ENCODE measurements at places on chromosomes 1 and 21.
A peak's percentile ranks its signal among the peaks of the same experiment; 100 is the strongest.

- peaks cover 34% of the 10 kb centered on the region for H3K4me1 ChIP-seq
- H3K27me3 ChIP-seq: no peaks in the 10 kb centered on the region
- H3K36me3 ChIP-seq: no peaks in the 10 kb centered on the region
- H3K27ac ChIP-seq: no peak overlapping the region
Observed at GRCh38 chr1:69568421-69569174, 876 bp downstream of the LRRC7 start.

DNA sequence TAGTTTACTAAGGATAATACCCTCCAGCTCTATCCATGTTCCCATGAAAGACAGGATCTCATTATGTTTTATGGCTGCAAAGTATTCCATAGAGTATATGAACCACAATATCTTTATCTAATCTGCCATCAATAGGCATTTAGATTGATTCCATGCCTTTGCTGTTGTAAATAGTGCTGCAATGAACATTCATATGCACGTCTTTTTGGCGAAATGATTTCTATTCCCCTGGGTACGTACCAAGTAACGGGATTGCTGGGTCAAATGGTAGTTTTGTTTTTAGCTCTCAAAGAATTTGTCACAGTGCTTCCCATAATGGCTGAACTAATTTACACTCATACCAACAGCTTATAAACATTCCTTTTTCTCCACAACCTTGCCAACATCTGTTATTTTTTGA, 750.9 kb downstream of the BRINP3 start:
- DNase-seq: no peak
- no peak overlapping the region for H3K4me3 ChIP-seq
- no peaks in the 10 kb centered on the region for H3K4me1 ChIP-seq
- no peak overlapping the region for H3K27ac ChIP-seq

DNA sequence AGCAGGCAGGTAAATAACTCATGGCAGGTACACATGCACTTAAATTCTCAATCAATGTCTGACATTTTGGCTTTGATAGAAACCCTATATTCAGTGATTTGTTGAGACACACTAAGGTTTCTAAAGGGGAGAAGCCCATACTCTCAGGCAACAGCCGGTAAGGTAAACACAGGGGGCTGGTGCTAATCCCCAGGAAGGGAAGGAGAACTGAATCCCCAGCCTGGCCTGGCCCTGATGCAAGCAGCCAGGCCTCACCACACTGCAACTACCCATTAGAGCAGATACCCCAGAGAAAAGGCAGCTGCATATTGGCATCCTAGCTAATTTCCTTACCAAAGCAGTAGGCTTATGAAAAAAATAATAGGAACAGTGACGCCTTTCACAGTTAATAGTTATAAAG, 116.5 kb upstream of the LRRC7 start:
- no peak overlapping the region for H3K27ac ChIP-seq
- no peaks in the 10 kb centered on the region for H3K4me1 ChIP-seq
- H3K4me3 ChIP-seq: no peak overlapping the region
- H3K27me3 ChIP-seq: no peaks in the 10 kb centered on the region

GRCh38 chr1:14300991-14301703, 297.3 kb upstream of the KAZN start:
- no peaks in the 10 kb centered on the region for H3K36me3 ChIP-seq
- no peaks in the 10 kb centered on the region for H3K27me3 ChIP-seq
- no peak overlapping the region for H3K4me3 ChIP-seq
- H3K27ac ChIP-seq: no peak overlapping the region
- DNase-seq: no peak
- no peaks in the 10 kb centered on the region for H3K4me1 ChIP-seq

DNA sequence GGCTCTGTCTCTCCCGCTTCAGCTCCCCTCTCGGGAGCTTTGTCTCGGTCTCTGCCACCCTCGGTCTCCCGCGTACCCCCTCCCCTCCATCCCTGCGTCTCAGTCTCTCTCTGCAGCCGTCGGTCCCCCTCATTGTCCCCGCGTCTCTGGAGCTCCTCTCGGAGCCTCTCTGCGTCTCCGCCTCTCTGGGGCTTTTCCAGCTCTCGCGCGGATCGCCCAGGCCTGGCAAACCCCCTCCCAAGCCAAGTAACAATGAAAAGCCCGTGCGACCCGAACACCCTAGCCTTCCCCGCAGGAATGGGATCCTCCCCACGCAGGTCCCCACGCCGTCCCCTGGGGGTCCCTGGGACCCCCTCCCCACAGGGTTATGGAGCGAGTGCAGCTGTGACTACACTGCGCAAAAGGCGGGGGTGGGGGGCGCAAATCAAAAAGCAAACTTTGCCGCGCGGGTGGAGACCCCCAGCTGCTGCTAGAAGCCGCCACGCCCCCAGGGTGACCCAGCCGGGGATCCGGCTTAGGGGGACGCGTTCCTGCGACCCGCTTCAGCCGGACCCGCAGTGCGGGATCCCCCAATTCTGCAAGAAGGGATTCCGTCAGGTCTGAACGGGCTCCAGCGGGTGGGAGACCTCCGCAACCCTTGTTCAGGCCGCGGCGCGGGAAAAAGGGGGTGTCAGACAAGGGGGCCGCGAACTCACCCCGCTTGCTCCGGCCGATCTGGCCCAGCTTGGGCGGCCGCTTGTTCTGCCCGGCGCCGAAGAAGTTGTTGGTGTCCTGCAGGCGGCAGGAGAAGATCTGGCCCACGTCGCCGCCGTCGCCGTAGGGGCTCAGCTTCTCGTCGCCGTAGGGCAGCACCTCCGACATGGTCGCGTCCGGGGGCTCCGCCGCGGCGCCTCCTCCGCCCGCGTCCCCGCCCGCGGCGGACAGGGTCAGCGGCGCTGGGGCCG, 1.2 kb downstream of the CAMK2N1 start:
- peaks cover 11% of the 10 kb centered on the region for H3K4me1 ChIP-seq
- H3K27ac ChIP-seq: peak overlapping the region; percentile 64
- H3K36me3 ChIP-seq: no peaks in the 10 kb centered on the region
- peak overlapping the region; percentile 53 for H3K4me3 ChIP-seq
- DNase-seq: no peak
- H3K27me3 ChIP-seq: peaks cover 98% of the 10 kb centered on the region

DNA sequence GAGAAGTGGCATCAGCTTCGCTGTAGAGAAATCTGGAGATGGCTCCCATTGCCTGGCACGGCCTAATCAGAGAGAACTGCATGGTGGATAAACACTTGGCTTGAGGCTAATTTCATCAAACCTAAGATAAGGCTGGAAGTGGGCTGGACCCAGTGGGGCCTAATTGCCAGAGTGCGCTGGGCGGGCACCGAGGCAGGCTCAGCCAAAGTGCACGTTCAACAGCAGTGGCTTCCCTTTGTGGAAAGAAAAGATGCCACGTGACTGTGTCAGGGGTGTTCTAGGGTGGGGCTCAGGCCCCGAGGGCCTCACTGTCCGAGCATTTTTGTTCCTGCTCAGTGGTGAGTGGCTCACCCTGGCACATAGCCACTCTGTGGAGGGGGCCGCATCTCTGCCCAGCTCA, 5.8 kb downstream of the PLCH2 start:
- H3K27ac ChIP-seq: no peak overlapping the region
- H3K4me3 ChIP-seq: no peak overlapping the region
- no peak for DNase-seq
- no peaks in the 10 kb centered on the region for H3K36me3 ChIP-seq
- peaks cover 8% of the 10 kb centered on the region for H3K4me1 ChIP-seq

- H3K36me3 ChIP-seq: no peaks in the 10 kb centered on the region
- no peak overlapping the region for H3K4me3 ChIP-seq
- no peaks in the 10 kb centered on the region for H3K27me3 ChIP-seq
Observed at GRCh38 chr1:18603212-18603852, 27.3 kb upstream of the PAX7 start.

- no peak overlapping the region for H3K27ac ChIP-seq
- no peaks in the 10 kb centered on the region for H3K36me3 ChIP-seq
- H3K27me3 ChIP-seq: peaks cover 7% of the 10 kb centered on the region
- no peak overlapping the region for H3K4me3 ChIP-seq
- H3K4me1 ChIP-seq: no peaks in the 10 kb centered on the region
Observed at GRCh38 chr1:47627471-47628370, 189.9 kb downstream of the FOXD2 start.

- no peaks in the 10 kb centered on the region for H3K36me3 ChIP-seq
- H3K27me3 ChIP-seq: peaks cover 5% of the 10 kb centered on the region
- no peaks in the 10 kb centered on the region for H3K4me1 ChIP-seq
- DNase-seq: no peak
- H3K27ac ChIP-seq: no peak overlapping the region
- H3K4me3 ChIP-seq: no peak overlapping the region
Observed at GRCh38 chr1:158509471-158510156, 37.6 kb downstream of the OR10R2 start.

- H3K36me3 ChIP-seq: no peaks in the 10 kb centered on the region
- H3K4me3 ChIP-seq: no peak overlapping the region
- peaks cover 18% of the 10 kb centered on the region for H3K4me1 ChIP-seq
- peak overlapping the region; percentile 53 for H3K27ac ChIP-seq
- no peak for DNase-seq
- H3K27me3 ChIP-seq: no peaks in the 10 kb centered on the region
Observed at GRCh38 chr1:172670791-172671190, 11.9 kb downstream of the FASLG start.

GRCh38 chr1:153260585-153261280, 1.2 kb downstream of the LORICRIN start:
- no peak overlapping the region for H3K27ac ChIP-seq
- H3K36me3 ChIP-seq: no peaks in the 10 kb centered on the region
- H3K4me1 ChIP-seq: peaks cover 25% of the 10 kb centered on the region
- DNase-seq: no peak
- H3K4me3 ChIP-seq: peak overlapping the region; percentile 38
- peaks cover 11% of the 10 kb centered on the region for H3K27me3 ChIP-seq

DNA sequence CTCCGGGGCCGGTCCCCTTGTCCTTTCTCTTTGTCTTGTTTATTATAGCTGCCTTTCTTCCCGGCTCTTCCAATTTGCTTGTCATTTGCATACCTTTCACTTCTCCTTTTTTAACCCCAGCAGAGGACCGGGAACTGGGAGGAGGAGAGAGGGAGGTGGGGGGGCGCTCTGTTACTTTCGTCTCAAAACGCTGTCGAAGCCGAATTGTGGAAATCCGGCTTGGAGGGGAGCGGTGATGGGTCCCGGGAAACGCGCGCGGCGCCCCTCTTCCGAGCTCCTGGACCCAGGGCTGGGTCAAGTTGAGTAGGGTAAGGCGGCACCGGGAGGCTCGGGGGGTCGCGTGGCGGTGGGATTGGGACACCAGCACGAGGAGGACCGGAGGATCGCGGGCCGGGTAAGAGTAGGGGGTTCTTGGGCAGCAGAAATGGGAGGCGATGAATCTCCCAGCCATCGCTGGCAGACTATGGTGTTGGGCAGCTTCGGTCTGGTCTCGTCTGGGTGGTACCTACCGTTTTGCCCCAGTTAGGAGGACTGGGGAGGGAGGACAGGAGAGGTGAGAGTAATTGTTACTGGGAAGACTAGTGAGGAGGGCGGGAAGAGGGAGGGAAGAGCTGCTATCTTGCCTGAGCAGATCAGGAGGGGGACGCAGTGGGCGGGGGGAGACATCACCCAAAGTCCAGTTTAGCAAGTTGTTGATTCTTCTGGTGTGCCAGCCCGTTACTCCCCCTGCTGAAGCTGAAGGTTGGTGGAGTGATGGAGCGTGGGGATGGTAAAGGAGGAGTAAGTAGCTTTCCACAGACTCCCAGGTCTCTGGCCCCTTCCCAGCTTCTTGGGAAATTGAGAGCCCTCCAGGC, 1.5 kb downstream of the PROX1 start:
- no peaks in the 10 kb centered on the region for H3K36me3 ChIP-seq
- H3K27me3 ChIP-seq: peaks cover 26% of the 10 kb centered on the region
- H3K4me3 ChIP-seq: peak overlapping the region; percentile 60

DNA sequence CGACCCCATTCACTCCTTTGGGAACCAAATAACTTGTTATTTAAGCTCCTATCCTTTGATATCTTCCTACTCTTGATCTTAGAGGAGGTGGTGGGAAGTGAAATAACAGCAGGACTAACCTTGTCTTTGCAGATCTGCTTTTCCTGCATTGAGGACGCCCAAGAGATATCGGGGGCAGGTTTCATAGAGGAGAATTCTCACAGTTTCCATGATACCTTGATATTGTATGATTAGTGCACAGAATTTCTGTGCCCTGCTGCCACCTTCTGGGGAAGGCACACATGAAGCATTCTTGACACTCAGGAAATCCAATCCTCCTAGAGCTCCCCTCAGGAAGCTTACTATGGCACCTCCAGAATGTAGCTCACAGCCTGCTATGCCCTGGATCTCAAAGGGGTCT, 1.6 kb downstream of the CD1B start:
- H3K4me3 ChIP-seq: no peak overlapping the region
- H3K27ac ChIP-seq: no peak overlapping the region
- no peaks in the 10 kb centered on the region for H3K36me3 ChIP-seq

- H3K36me3 ChIP-seq: no peaks in the 10 kb centered on the region
- H3K4me3 ChIP-seq: no peak overlapping the region
- H3K27me3 ChIP-seq: no peaks in the 10 kb centered on the region
- no peak for DNase-seq
- H3K4me1 ChIP-seq: no peaks in the 10 kb centered on the region
Observed at GRCh38 chr1:87523466-87523865, 194.8 kb downstream of the LMO4 start.

GRCh38 chr1:117818456-117818855, 111.0 kb downstream of the GDAP2 start:
- H3K4me1 ChIP-seq: no peaks in the 10 kb centered on the region
- no peaks in the 10 kb centered on the region for H3K36me3 ChIP-seq
- H3K27ac ChIP-seq: no peak overlapping the region
- H3K27me3 ChIP-seq: no peaks in the 10 kb centered on the region

DNA sequence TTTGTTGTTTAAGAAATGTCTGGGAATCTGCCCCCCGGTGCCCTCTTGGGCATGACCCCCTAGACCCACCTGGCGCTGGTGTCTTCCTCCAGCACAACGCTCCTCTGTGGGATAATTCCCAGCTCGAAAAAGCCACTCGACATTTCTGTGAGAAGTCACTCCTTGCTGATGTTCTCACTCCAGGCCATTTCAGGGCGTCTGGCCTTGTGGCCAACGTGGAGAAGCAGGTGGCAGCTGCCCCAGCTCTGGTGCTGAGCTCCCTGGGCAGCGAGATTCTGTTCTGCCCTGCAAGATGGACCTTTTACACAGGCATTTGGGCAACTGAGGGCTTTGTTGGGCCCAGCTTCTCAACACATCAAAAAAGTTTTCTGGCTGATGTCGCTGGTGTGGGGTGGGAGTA, 147.7 kb upstream of the WNT4 start:
- no peaks in the 10 kb centered on the region for H3K36me3 ChIP-seq
- no peaks in the 10 kb centered on the region for H3K4me1 ChIP-seq
- no peak for DNase-seq
- H3K27ac ChIP-seq: no peak overlapping the region

- H3K36me3 ChIP-seq: no peaks in the 10 kb centered on the region
- no peak overlapping the region for H3K27ac ChIP-seq
- peaks cover 47% of the 10 kb centered on the region for H3K27me3 ChIP-seq
Observed at GRCh38 chr1:38814984-38815464, 44.5 kb downstream of the RRAGC start.

All from spleen (tissue), 13 donors.